Body of pancreas (tissue), 4 donors: ENCODE measurements at places on chromosomes 5 and 9. TPM values are rescaled to one million over a fixed set of nuclear protein-coding genes. Genes with fewer than 3 reads are reported as not detected.

IQGAP2 gene
- 41.2 TPM for total RNA-seq

DNA sequence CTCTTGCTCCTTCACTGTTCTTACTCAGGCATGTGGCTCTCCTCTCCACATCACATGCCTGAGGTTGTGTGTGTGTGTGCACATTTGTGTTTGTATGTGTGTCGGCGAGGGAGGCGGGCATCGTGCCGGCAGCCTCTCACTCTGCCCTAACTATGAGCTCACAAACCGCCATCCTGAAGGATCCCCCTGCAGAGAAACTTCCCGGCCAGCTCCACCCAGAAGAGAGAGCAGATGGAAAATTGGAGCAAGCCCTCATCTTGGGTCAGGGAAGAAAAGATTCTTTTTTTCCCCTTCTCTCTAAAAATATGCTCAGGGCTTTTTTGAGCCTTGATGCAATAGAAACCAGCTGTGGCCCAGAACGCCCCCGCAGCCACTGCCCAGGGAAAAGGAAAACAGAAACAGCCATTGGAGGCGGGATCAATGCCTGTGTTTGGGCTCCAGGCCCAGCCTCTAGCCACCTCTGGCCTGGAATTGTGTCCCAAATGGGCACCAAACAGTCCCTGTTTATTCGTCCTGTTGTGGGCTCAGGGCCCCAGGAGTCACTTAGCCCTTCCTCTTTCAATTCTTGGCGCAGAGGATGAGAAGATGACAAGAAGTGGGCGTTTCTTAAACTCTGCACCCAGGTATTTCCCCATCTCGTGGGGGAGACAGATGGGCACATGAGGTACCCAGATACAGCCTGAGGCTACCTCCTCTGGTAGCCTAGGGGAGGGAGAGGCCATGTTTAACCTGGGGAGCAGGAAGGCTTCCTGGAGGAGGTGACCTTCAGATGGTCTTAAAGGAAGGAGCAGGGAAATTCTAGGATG is 151.5 kb downstream of the RGS3 start:
- no peaks in the 10 kb centered on the region for H3K27me3 ChIP-seq
- peaks cover 60% of the 10 kb centered on the region for H3K4me1 ChIP-seq
- H3K4me3 ChIP-seq: no peak overlapping the region
- H3K27ac ChIP-seq: peak overlapping the region; percentile 54
- H3K36me3 ChIP-seq: no peaks in the 10 kb centered on the region

DNA sequence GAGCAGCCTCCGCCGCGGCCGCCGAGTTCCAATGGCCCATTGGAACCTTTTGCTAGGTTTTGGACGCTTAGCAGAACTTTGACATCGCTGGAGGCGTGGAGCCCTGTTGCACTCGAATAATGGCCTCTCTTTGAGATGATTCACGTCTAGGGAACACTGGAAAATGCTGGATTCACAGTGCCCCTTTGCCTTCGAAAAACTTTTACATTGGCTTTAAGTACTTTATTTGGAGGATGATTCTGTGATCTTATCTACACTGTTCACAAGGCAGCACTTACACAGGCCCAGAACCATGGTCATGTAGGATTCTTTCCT is 536 bp upstream of the PPIC start:
- no peak for DNase-seq
- H3K4me1 ChIP-seq: peaks cover 23% of the 10 kb centered on the region
- no peaks in the 10 kb centered on the region for H3K36me3 ChIP-seq

DNA sequence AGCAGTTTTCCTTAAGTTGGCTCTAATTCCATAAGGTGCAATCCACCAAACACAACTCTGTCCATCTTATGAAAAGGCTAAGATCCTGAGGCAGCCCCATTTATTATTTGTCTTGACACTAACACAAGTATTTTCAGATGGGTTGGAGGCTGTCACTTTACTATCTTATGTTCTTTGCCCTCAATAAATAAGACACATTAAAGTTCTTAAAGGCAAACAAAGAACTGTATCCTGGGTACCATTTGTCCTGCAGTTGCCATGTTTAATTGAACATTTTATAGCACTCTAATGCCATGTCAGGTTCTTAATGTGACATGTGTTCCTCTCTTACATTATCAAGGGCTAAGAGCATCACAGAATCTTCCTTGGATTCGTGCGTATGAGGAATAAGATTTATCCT is 189.5 kb upstream of the SNX2 start:
- H3K4me1 ChIP-seq: no peaks in the 10 kb centered on the region
- no peak for DNase-seq
- H3K36me3 ChIP-seq: no peaks in the 10 kb centered on the region
- H3K27me3 ChIP-seq: no peaks in the 10 kb centered on the region

- no peaks in the 10 kb centered on the region for H3K36me3 ChIP-seq
- no peak overlapping the region for H3K4me3 ChIP-seq
- no peaks in the 10 kb centered on the region for H3K4me1 ChIP-seq
- no peak for DNase-seq
- H3K27ac ChIP-seq: no peak overlapping the region
- H3K27me3 ChIP-seq: no peaks in the 10 kb centered on the region
These were observed 58.4 kb downstream of the HMHB1 start for GRCh38 chr5:143870362-143870761.

GRCh38 chr9:82498541-82499317 is 510.2 kb downstream of the SPATA31D1 start:
- H3K27ac ChIP-seq: no peak overlapping the region
- H3K36me3 ChIP-seq: no peaks in the 10 kb centered on the region
- DNase-seq: no peak
- H3K27me3 ChIP-seq: no peaks in the 10 kb centered on the region
- H3K4me1 ChIP-seq: no peaks in the 10 kb centered on the region
- no peak overlapping the region for H3K4me3 ChIP-seq

DNA sequence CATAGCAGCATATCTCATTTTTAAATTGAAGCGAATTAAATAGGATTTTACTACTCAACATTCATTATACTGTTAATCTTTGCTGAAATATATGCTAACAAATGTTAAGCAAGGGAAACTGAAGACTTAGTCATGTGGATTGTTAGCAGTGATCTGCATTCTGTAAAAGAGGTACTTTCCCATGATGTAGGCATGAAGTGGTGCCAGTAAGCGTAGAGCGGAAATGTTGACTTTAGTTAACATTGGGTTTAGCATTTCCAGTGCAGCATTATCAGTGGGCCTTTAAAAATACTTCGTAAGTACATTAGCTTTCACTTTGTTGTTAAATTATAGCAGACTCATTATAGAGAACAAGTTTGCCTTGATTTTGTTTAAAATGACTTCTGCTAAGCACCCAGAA is 130.3 kb downstream of the CDC42SE2 start:
- no peaks in the 10 kb centered on the region for H3K27me3 ChIP-seq
- H3K27ac ChIP-seq: peak overlapping the region; percentile 50
- peaks cover 31% of the 10 kb centered on the region for H3K4me1 ChIP-seq
- no peaks in the 10 kb centered on the region for H3K36me3 ChIP-seq
- DNase-seq: peak; percentile 28

GRCh38 chr5:109309326-109310063 is 100.3 kb downstream of the PJA2 start:
- peaks cover 9% of the 10 kb centered on the region for H3K4me1 ChIP-seq
- no peak overlapping the region for H3K4me3 ChIP-seq
- no peaks in the 10 kb centered on the region for H3K36me3 ChIP-seq
- H3K27me3 ChIP-seq: no peaks in the 10 kb centered on the region
- DNase-seq: no peak

DNA sequence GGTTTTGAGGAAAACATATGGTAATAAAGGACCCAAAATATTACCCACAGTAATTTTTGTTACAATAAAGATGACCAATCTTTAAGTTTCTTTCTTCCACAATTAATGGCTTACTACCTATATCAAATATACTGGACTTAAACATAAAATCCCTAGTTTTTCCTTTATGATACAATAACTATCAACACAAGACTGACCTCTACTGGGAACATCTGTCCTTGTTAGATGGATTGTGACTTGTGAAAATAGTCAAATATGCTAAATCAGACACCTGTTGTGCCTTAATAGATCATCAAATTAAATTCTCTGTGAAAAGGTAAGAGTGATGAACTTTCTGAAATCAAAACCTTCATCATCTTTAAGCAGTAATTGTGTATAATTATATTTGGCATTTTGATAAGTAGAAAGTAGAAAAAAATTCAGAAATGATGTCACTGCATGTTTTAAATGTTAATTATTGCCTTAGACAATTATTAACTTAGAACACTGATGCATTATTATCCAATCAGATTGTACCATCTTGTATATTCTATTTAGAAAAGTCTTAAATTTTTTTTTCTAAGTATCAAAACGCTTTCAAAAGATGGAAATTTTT is 113.6 kb downstream of the DEPDC1B start:
- H3K27ac ChIP-seq: no peak overlapping the region
- no peaks in the 10 kb centered on the region for H3K4me1 ChIP-seq
- no peaks in the 10 kb centered on the region for H3K27me3 ChIP-seq
- no peaks in the 10 kb centered on the region for H3K36me3 ChIP-seq
- no peak overlapping the region for H3K4me3 ChIP-seq

ZNF474 gene
- total RNA-seq: not detected

DNA sequence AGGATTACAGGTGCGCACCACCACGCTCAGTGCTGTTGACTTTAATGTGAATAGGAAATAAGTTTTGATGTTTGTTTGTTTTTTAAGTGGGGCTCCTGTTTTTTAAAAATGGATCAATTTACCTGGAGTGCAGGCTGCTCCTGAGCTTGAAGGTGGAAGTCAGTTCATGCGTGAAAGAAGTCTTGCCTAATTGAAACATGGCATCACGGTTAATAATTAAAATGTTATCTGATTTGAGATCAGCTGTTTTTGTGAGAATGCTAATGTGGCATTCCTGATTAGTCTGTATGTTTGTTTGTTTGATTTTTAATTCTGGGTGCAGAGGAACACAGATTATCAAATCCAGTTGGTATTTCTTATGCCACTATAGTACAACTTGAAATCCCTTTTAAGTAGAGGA is 6.5 kb downstream of the SFXN1 start:
- peaks cover 13% of the 10 kb centered on the region for H3K4me1 ChIP-seq
- H3K4me3 ChIP-seq: no peak overlapping the region
- no peak overlapping the region for H3K27ac ChIP-seq
- DNase-seq: no peak

NKD2 gene
- 4.2 TPM for total RNA-seq

DNA sequence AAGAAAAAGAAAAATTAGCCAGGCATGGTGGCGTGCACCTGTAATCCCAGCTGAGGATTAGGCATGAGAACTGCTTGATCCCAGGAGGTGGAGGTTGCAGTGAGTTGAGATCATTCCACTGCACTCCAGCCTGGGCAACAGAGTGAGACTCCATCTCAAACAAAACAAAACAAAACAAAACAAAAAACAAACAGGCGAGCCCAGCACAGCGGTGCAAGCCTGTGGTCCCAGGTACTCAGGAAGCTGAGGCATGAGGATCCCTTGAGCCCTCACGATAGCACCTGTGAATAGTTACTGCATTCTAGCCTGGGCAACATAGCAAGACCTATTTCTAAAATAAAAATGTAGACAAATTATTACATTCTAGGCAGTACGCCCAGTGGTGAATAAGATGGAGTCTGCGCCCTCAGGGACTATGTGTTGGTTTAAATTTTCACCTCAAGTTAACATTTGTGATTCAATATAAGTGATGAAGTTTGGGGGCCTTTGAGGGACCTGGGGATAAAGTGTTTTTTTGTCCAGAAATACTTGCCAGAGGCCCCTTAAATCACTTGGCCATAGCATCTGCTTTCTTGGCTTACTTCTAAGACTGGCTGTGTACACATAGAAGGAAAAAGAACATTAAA is 3.4 kb upstream of the GAPVD1 start:
- no peak overlapping the region for H3K4me3 ChIP-seq
- DNase-seq: no peak

PCDHA9 gene
- total RNA-seq: 3.3 TPM

- H3K27ac ChIP-seq: peak overlapping the region; percentile 18
- H3K27me3 ChIP-seq: no peaks in the 10 kb centered on the region
- H3K36me3 ChIP-seq: peaks cover 14% of the 10 kb centered on the region
These were observed 19.7 kb downstream of the GPR107 start for GRCh38 chr9:130073373-130073772.

- no peaks in the 10 kb centered on the region for H3K36me3 ChIP-seq
- H3K4me3 ChIP-seq: no peak overlapping the region
- no peak overlapping the region for H3K27ac ChIP-seq
- no peaks in the 10 kb centered on the region for H3K4me1 ChIP-seq
These were observed 507.8 kb upstream of the MPDZ start for GRCh38 chr9:13787234-13787833.

VCAN gene
- 19.4 TPM for total RNA-seq

MARCOL gene
- not detected for total RNA-seq

DNA sequence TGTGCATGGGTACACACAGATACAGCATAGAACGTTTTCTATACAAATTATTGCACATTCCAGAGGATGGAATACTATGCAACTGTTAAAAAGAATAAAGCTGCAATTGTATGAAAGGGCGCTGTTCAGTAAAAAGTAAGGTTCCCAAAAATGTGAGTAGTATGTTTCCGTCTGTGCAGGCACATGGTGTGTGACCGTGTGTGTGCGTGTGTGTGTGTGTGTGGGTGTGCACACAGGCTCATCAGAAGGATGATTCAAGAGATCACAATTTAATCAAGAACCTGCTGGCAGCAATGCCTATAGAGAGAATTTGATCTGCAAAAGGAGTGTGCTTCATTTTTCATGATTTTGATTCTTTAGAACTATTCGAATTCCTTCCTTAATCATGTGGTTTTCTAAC is 76.3 kb downstream of the SEMA4D start:
- no peaks in the 10 kb centered on the region for H3K36me3 ChIP-seq
- no peak for DNase-seq
- no peaks in the 10 kb centered on the region for H3K4me1 ChIP-seq
- no peak overlapping the region for H3K27ac ChIP-seq
- H3K4me3 ChIP-seq: no peak overlapping the region

GRCh38 chr5:61289669-61290306 is 42.3 kb upstream of the ZSWIM6 start:
- H3K27ac ChIP-seq: peak overlapping the region; percentile 80
- H3K36me3 ChIP-seq: no peaks in the 10 kb centered on the region
- H3K4me1 ChIP-seq: peaks cover 50% of the 10 kb centered on the region
- no peak overlapping the region for H3K4me3 ChIP-seq

DNA sequence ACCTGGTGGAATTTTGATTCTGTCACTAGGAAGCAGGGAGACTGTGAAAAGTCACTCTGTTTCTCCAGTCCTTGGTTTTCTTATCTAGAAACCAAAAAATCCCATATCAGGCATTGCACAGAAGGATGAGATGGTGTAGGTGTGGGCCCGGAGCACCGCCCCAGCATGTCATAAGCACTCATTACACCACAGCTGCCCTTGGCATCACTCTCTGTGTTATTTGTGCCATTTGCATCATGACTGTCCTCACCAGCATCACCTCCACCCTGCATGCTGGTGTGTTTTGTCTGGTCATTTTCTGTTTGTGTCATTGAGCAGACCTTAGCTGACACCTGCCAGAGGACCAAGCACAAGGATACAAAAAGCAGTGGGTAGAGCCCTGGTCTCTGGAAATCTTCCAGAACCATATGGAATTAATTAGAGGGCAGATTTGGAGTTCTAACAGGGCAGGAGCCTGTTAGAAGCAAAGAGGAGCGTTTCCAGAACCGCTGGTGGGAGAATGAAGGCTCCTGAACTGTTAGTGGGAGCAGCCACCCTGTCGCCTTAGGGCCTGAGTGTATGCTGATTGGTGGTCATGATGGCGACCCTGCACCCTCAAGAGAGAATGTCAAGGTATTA is 99.3 kb downstream of the AMBP start:
- H3K27ac ChIP-seq: no peak overlapping the region
- H3K27me3 ChIP-seq: no peaks in the 10 kb centered on the region
- DNase-seq: no peak
- no peak overlapping the region for H3K4me3 ChIP-seq
- peaks cover 9% of the 10 kb centered on the region for H3K4me1 ChIP-seq

NRG2 gene
- total RNA-seq: 5.6 TPM

GRCh38 chr5:57111993-57112392 is 61.9 kb upstream of the GPBP1 start:
- no peak for DNase-seq
- no peak overlapping the region for H3K4me3 ChIP-seq
- H3K4me1 ChIP-seq: no peaks in the 10 kb centered on the region
- no peaks in the 10 kb centered on the region for H3K36me3 ChIP-seq
- H3K27me3 ChIP-seq: no peaks in the 10 kb centered on the region
- no peak overlapping the region for H3K27ac ChIP-seq

CARTPT gene
- total RNA-seq: not detected
